ENCODE measurements at places on chromosomes 6 and 20.

- DNase-seq: no peak
Observed at GRCh38 chr20:37238935-37239451, 22.6 kb downstream of the GHRH start.

GRCh38 chr20:49231471-49231870 is 12.3 kb downstream of the DDX27 start:
- DNase-seq: no peak

DNA sequence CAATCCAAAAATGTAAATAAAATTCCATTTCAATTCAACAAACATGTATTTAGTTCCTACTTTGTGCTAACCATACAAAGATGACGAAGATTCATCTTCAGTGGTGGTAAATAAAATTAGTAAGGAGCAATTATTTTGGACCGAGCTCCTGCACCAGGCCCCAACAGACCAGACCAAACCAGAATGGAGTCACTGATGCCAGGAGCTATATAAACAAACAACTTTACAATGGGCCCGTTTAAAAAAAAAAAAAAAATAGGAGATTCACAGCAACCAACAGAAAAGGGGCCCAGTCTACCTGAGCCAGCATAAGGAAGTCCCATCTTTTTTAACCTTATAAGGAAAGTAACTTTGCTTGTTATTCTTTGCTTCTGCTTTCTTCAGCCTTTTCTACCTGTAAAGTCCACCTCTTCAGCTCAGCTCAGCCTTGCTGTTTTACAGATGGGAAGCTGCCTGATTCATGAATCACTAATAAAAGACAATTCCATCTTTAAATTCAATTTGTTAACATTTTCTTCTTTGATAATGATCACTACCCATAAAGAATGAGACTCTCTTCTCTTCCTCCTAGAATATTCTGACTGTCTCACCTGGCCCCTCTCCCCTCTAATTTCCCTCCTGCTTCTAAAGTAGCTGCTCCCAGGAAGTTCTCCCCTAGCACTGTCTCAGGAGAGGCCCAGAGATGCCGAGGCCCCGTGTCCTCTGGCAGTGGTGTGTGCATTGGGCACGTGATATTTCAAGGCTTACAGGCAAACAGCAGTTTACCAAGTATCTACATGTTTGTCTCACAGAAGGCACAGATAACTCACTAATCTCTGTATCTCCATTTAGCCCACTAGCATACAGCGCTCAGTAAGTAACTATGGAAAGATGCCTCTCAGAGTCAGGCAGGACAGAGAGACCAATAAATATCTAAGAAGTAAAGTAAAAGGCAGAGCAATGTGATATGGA is 8.4 kb downstream of the MBOAT1 start:
- DNase-seq: no peak

GRCh38 chr6:151078655-151079054 is 161.1 kb upstream of the AKAP12 start:
- DNase-seq: no peak

- DNase-seq: no peak
Observed at GRCh38 chr20:20435453-20435852, 67.5 kb downstream of the INSM1 start.

DNA sequence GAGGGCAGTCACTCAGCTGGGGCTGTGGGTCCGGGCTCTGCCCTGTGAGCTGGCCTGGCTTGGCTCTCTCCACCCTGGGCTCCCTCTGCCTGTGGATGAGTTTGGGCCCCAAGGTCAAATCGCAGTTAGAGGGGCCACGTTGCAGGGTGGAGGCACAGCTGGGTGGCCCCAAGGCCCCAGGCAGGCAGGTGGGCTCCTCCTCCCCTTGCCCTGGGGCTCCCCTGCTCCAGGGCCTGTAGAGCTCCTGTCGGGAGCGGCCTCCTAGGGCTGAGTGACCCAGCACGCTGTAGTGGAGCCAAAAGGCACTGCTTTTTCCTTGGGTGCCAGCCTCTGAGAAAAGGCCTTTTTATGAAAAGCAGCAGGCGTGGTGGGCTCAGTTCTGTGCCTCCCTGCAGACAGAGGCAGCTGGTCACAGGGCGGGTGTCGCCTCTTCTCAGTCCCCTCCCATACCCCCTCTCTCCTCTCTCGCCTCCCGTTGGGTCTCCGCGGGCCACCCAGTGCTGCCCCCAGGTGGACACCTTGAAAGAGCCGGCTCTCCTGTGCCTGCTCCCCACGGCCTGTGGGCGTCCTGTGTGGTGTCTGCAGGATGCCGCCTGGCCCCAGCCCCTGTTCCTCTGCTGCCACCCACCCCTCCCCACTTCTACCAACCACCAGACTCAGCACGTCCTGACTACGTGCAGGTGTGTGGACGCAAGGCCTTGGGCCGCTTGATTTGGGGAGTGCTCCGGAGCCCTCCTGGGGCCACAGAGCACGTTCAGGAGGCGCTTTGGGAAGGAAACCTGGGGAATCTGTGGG is 13.2 kb downstream of the SS18L1 start:
- DNase-seq: no peak

GRCh38 chr6:97262676-97263075 is 20.3 kb downstream of the MMS22L start:
- DNase-seq: no peak

- DNase-seq: no peak
Observed at GRCh38 chr6:44011350-44011920, 115.8 kb downstream of the MRPL14 start.

DNA sequence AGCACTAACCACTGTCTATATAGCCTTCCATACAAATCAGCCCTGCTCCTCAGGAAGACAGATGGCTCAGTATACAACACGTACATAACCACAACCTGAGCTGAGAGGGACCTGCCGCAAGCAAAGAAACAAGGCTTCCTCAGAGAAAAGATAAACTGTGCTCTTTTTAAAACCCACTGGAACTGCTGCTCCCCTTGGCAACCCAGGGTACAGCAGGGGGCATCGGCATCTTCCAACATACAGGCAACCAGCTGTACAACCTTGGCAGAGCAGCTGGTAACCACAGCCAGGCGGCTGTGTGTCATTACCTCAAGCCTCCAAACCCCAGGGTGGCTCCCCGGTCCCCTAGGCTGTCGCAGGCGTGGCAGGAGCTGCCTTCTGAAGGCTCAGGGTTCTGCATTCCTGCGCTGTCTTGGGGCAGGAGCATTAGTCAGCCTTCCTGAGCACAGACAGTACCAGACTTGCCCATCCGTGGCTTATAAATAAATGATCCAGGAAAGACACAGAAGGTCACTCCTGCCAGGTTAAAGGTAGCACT is 249.5 kb downstream of the ADGRG6 start:
- no peak for DNase-seq

GRCh38 chr20:57076152-57076652 is 190.2 kb downstream of the BMP7 start:
- DNase-seq: peak; percentile 82

GRCh38 chr6:24935366-24936152 is at the start of gene RIPOR2:
Gene RIPOR2, minus strand, starts transcription at chr6:24935960. Its CDS starts 62 bp downstream, at chr6:24935898.
- no peak for DNase-seq

DNA sequence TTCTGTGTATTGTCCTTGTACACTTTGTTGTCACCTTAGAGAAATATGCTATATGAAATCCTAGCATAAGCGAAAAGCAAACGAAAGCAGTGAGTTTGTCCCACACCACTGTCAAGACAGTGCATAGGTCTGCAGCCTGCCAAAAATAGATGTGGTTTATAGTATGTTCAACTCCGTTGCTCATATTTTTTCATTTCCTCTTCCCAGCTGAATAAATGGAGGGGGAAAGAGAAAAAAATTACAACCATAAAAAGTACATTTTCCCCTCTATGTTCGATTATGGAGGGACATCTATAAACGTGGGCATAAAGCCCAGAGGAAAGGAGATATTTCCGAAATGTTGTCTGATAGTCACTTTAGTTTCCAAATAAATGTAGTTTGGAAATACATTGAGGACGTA is 25.8 kb downstream of the PRL start:
- no peak for DNase-seq

DNA sequence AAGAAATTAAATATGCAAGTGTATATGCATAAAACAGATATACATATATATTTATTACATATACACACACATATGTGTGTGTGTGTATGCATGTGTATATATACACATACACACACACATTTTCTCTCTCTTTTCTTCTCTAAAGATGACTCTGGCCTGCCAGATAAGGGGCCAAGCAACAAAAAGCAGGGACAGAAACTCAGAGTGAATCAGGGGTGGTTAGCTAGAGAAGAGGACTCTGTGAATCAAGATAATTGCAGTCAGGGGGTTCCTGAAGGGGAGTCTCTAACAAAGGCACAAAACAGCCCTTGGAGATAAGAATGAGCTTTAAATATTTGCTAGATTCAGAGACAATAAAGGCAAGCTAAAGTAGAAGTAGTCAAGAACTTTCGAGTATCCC is 650.5 kb downstream of the UTRN start:
- no peak for DNase-seq

- no peak for DNase-seq
Observed at GRCh38 chr6:39945626-39946025, 11.4 kb upstream of the MOCS1 start.

- no peak for DNase-seq
Observed at GRCh38 chr20:50121858-50122271, 8.9 kb upstream of the UBE2V1 start.

- DNase-seq: no peak
Observed at GRCh38 chr6:30761791-30762429, 17.6 kb upstream of the IER3 start.

DNA sequence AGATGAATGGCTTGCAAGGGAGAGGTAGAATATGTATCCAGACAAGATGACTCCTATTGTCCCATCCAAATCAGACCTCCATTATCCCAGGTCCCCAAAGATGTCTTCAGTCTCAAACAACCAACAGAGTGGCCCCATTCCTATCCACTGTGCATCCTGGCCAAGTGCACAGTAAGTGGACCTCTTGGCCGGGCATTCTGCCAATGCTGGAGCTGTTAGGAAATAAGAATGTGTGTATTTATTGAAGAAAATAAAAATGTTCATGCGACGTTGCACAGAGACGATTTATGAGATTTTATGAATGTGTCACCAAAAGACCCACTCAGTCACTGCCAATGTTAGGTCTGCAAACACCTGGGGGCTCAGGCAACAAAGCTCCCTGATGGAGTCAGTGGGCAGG is 196.0 kb downstream of the MAFB start:
- peak; percentile 10 for DNase-seq

GRCh38 chr20:61278296-61278695 is 26.2 kb downstream of the CDH4 start:
- DNase-seq: no peak

- DNase-seq: no peak
Observed at GRCh38 chr6:15412767-15413166, 166.9 kb downstream of the JARID2 start.

DNA sequence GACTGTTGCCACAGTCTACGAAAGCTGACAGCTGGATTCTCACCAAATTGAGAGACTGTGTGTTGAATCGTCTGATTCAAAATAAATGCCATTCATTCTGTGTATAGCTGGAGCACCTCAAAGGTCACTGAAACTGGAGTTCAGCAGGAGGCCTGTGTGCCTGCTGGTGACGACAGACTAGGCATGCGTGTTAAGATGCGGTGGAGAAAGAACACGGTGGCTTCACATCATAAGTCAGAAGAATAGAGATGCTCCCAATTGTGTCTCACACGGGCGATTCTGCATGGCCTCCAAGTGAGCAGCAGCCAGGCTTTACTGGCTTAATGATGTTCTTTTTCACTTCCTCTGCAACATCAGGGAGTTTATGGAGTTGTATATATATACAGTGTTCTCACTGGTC is 32.3 kb downstream of the SNHG17 start:
- no peak for DNase-seq

- no peak for DNase-seq
Observed at GRCh38 chr6:56668158-56668557, 25.5 kb upstream of the DST start.

- no peak for DNase-seq
Observed at GRCh38 chr6:116528133-116528532, 16.7 kb downstream of the CALHM5 start.

Data from NCI-H226 (cell line).